Ascending aorta (tissue), 2 donors: ENCODE measurements at places on chromosomes 11 and 22.

GRCh38 chr22:34296461-34296860 is 376.2 kb upstream of the LARGE1 start:
- DNase-seq = no peak

DNA sequence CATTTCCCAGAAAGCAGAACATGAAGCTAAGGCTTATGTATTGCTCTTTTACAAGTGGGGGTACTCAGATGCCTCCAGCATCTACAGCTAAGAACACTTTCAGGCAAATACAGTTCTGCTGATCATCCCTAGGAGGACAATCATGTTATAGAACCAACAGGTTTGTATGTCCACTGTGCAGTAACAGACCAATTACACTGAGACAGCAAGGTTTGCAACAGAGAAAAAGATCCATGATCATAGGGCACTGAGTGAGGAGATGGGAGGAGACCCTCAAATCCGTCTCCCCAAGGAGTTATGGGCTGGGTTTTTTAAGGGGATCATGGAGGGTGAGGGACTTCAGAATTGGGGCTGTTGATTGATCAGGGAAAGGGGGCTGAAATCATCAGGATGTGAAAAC is 39.1 kb upstream of the GRK3 start:
- DNase-seq = no peak

GRCh38 chr11:85045716-85046115 is 581.4 kb downstream of the DLG2 start:
- no peak for DNase-seq

- no peak for DNase-seq
Measured at GRCh38 chr11:114250993-114251814, 45.0 kb upstream of the NNMT start.

- no peak for DNase-seq
Measured at GRCh38 chr22:21587803-21588611, 20.5 kb downstream of the UBE2L3 start.

DNA sequence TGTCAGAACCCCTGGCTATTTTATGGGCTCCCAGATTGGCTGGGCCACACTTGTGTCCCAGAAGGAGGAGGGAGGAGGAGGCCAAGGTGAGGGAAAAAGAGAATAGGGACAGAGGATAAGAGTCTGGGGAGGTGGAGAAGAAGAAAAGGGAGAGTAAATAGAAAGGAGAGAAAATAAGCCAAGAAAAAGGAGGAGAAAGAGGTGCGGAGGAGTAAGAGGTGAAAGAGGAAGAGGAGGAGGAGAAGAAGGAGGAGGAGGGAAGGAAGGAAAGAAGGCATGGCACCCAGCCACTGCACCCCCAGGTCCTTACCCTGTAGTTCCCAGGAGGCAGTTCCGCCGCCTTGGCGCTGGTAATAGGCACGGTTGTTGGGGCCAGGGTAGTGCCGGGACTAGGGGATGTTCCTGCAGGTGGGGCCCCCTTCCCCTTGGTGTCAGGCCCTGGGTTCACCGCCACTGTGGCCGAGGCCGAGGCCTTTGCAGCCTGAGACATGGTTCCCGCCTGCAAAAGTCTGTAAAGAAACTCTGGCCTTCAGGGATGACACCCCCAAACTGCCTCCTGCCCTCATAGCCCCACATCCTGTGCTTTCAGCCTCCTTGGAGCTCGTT is 1.9 kb downstream of the CRYBB1 start:
- DNase-seq = no peak

- DNase-seq = peak; percentile 15
Measured at GRCh38 chr11:71305451-71306125, 53.2 kb upstream of the SHANK2 start.

GRCh38 chr11:72844356-72844755 is 30.1 kb downstream of the ATG16L2 start:
- DNase-seq = no peak

GRCh38 chr11:106879832-106880546 is 138.3 kb downstream of the GUCY1A2 start:
- DNase-seq = no peak

GRCh38 chr11:96006037-96006436 is 82.1 kb upstream of the MTMR2 start:
- DNase-seq = no peak

GRCh38 chr11:15406851-15407351 is 292.2 kb downstream of the INSC start:
- no peak for DNase-seq

DNA sequence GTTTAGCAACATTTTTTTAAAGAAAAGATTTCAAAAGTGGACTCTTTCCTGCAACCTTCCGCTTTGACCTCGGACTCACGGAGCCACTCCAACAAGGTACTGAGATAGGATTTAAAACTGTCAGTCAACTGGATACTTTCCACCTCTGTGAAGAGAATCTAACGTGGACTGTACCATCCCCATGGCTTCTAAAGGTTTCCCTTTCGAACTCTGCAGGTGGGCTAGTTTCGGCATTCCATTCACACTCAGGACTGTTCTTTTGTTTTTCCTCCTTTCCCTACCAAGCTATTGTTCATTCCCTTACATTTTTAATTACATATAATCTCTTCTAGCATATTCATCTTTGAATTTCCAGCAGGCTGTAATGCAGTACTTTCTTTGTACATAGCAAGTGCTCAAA is 88.5 kb upstream of the AKIP1 start:
- no peak for DNase-seq

GRCh38 chr11:113697756-113698407 is 8.2 kb downstream of the TMPRSS5 start:
- no peak for DNase-seq

- DNase-seq = no peak
Measured at GRCh38 chr11:72422414-72422813, 11.9 kb downstream of the CLPB start.

DNA sequence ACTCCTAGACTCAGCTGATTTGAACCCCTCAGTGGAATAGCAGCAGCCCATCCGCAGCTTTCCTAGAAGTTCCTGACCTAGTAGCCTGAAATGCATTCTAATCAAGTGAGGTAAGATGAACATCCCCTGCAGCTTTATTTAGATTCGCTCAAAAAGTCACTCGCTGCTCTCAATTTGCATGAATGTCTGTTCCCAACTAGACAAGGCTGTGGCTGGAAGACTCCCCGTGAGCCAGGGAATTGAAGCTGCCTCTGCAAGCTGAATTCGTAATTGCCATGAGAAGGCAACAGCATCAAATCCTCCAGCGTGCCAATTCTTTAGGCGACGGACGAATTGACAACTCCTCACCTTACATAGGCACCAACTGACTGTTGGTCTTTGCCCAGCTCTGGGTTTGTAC is 17.1 kb upstream of the SCN3B start:
- no peak for DNase-seq

- DNase-seq = no peak
Measured at GRCh38 chr11:119202554-119202953, 3.6 kb upstream of the CBL start.

- DNase-seq = no peak
Measured at GRCh38 chr11:35622070-35622469, 3.8 kb downstream of the FJX1 start.

GRCh38 chr11:31607914-31608313 is 98.3 kb downstream of the ELP4 start:
- DNase-seq = no peak

DNA sequence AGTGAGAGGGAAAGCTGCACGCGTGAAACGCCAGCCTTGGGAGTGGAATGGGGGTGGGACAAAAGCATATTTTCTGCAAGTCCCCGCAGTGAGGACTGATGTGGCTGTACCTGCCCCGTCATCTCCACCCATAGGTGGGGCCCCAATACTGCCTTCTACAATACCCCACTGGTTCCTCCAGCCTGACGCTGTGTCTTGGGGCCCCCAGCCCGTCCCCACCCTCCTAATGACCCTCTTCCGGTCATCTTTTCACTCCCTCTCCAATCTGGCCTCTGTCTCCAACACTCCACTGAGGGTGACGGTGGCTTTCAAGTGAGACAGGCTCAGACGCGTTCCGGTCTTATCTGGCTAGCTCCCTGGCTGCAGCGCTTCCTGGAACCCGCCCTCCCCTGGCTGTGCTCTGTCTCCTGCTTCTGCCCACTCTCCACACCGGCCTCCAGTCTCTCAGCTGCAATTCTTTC is 104.2 kb downstream of the MICAL3 start:
- no peak for DNase-seq

DNA sequence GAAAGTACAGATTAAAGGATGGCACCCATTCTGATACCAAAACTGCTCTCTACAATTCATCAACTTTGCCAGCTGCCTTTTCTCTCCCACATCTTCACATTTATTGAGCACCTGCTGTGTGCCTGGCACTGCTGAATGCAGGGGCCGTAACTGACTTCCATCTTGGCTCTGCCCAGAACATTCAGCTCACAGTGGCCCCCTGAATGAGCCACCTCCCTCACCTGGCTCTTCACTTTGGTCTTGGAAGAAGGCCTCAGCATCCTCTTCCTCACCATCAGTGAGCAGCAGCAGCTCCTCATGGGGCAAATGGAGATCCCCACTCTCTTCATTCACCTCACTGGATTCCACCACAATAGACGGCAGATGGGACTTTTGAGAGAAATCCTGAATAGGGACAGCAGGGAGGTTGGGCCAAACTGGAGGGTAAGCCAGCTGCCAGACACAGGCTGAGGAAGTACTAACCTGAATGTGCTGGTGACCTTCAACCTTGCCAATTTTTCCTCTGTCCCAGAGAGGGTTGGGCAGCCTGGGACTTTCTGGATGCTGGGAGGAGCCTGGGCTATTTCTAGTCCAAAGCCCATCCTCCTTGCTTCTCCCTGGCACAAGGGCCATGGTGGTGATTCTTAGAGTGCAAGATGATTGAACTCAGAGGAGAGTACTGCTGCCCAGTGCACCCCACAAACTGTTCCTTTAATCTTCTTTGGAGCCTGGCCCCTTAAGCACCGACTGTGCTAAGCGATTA is 1.9 kb upstream of the UQCC3 start:
- no peak for DNase-seq

GRCh38 chr22:43530349-43531201 is 118.8 kb downstream of the MPPED1 start:
- no peak for DNase-seq

DNA sequence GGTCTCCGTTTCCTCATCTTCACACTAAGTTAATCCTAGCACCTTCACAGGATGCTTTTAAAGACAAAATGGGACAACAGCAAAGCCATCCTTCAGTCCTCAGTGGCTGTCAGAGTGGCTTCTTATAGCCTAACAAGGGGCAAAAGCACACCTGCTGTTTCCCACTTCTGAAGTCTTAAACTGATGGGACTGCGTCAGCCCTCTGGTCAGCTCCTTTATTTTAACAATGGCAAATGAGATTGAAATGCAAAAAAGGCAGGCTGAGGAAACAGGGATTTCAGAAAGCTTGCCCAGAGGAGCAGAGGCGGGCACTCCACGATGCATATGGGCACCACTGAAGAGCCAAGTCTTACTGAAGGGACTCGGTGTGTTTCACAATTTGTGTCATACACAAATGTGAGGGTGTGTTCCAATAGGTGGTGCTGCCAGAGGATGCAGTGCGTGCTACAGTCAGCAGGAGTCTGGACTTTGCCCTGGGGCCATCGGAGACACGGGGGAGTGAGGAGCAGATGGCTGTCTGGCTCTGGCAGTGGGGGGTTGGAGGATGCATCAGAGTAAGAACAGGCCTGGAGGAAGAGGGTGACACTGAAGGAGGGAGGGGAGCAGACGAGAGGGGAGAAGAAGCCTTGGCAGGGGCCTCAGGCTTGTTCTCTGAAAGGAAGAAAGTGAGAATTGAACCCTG is 47.3 kb downstream of the TENM4 start:
- no peak for DNase-seq
